ENCODE measurements at places on chromosomes 13 and 19.

- no peak for DNase-seq
These were observed 14.0 kb downstream of the GRAMD1A start for GRCh38 chr19:35013820-35014754.

GRCh38 chr19:35267353-35267817 is 1.4 kb upstream of the USF2 start:
- peak; percentile 62 for DNase-seq

DNA sequence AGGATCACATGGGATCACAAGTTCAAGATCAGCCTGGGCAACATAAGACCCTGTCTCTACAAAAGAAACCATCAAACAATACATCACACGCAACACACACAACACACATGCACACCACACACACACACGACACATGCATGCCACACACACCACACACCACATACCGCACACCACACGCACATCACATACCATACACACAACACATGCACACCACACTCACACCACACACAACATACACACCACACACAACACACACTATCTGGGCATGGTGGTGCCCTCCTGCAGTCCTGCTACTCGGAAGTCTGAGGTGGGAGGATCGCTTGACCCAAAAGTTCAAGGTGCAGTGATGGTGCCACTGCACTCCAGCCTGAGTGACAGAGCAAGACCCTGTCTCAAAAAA is 198.3 kb downstream of the USP12 start:
- DNase-seq, result no peak

- DNase-seq, result peak; percentile 14
These were observed at the start of gene CD70 for GRCh38 chr19:6590827-6591319. TSS of gene CD70 (minus strand) at chr19:6591150. CDS start at chr19:6591002, 148 bp downstream.

GRCh38 chr13:50403311-50403710 is 388.1 kb downstream of the KCNRG start:
- peak; percentile 38 for DNase-seq

DNA sequence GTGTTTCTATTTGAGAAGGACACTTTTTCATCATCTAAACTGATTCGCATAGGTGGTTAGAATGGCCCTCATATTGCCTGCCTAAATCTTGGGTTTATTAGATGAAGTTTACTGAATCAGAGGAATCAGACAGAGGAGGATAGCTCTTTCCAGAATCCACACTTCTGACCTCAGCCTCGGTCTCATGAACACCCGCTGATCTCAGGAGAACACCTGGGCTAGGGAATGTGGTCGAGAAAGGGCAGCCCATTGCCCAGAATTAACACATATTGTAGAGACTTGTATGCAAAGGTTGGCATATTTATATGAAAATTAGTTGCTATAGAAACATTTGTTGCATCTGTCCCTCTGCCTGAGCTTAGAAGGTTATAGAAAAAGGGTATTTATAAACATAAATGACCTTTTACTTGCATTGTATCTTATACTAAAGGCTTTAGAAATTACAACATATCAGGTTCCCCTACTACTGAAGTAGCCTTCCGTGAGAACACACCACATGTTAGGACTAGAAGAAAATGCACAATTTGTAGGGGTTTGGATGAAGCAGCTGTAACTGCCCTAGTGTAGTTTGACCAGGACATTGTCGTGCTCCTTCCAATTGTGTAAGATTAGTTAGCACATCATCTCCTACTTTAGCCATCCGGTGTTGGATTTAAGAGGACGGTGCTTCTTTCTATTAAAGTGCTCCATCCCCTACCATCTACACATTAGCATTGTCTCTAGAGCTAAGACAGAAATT is 103.8 kb downstream of the TNFRSF19 start:
- no peak for DNase-seq

- DNase-seq, result no peak
These were observed 194.6 kb downstream of the POSTN start for GRCh38 chr13:37403776-37404527.

- DNase-seq, result peak; percentile 22
These were observed 451.0 kb upstream of the SLC10A2 start for GRCh38 chr13:103517066-103517767.

- DNase-seq, result no peak
These were observed 968 bp downstream of the RAVER1 start for GRCh38 chr19:10332158-10332964.

DNA sequence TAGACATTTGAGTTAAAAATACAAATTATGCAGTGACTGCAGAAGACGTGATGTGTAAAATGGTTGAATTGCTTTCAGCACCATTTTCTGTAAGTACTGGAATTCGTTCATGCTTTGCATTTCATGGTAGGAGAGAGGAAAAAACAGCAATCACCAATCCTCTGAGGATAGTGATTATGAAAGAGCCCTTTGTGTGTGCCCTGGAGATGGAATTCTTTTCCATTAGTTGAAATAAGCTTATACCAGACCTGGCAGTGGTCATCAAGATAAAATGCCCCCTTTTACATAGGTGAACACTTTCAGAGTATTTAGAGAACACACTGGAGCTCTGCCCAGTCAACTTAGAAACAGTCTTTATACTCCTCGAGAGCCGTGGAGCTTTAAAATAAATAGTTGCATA is 1.7 kb downstream of the CNMD start:
- peak; percentile 63 for DNase-seq

GRCh38 chr13:100096526-100096925 is 7.6 kb downstream of the PCCA start:
- DNase-seq, result no peak

DNA sequence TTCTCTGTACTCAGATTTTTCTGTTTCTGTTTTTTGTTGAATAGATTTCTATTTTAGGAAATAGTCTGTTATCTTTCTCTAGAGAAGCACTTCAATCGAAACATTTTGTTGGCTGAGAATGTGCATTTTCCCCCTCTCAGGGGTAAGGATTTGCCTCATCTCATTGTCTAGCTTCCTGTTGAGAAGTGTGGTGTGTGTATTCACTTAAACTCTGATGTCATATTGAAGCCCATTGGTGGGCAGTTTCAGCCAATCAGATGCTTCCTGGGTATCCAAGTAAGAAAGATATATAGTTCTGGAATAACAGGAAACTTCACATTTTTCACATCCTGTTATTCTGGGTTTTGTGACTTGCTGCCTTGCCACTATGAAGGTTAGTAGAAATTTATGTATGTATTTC is 87.6 kb downstream of the ARHGEF7 start:
- no peak for DNase-seq

- no peak for DNase-seq
These were observed 26.3 kb downstream of the TGDS start for GRCh38 chr13:94569615-94570014.

- no peak for DNase-seq
These were observed 106.7 kb downstream of the OLFM4 start for GRCh38 chr13:53135301-53135700.

DNA sequence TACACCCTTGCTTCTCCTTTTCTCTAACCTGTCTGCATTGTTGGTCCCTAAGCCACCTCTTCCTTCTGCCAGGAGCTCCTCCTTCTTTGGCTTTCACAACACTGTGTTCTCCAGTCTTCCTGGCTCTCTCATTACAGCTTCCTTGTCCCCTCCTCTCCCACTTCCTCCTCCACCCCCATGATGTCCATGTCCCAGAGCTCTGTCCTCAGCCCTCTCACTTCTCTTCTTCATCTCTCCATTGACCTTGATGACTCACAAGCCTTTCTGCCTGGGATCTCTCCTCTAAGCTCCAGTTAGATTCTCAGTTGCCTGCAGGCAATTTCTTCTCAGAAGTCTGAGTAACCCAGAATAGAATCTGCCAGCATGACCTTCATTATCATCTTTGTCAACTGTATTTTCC is 100.3 kb upstream of the WASF3 start:
- no peak for DNase-seq

DNA sequence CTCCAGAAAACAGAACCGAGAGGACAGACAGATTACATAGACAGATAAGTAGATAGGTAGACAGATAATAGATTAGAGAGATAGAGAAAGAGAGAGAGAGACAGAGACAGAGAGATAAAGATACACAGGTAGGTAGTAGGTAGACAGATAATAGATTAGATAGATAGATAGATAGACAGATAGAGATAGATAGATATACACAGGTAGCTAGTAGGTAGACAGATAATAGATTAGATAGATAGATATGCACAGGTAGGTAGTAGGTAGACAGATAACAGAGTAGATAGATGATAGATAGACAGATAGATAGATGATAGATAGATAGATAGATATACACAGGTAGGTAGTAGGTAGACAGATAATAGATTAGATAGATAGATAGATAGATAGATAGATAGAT is 10.1 kb downstream of the FFAR2 start:
- DNase-seq, result no peak

DNA sequence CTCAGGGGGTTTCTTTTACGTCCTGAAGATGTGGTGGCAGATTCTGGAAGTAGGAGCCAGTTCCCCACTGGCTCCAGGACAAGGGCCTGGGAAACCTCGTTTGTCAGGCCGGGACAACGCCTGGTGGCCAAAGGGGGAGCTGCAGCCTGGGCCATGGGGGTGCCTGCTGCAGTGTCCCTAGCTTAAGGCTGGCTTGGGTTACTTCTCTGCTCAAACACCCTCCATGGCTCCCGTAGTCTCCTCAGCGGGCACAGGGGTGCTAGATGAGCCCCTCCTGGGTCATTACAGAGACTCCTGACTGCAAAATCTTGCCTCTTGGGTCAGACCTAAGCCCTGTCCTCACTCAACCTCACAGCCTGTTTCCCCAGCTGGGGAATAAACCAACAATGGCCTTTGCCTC is 14.7 kb downstream of the CILP2 start:
- no peak for DNase-seq

- no peak for DNase-seq
These were observed 62.2 kb upstream of the MYCBP2 start for GRCh38 chr13:77388944-77389624.

- no peak for DNase-seq
These were observed 154.1 kb downstream of the ATP8A2 start for GRCh38 chr13:25525884-25526283.

DNA sequence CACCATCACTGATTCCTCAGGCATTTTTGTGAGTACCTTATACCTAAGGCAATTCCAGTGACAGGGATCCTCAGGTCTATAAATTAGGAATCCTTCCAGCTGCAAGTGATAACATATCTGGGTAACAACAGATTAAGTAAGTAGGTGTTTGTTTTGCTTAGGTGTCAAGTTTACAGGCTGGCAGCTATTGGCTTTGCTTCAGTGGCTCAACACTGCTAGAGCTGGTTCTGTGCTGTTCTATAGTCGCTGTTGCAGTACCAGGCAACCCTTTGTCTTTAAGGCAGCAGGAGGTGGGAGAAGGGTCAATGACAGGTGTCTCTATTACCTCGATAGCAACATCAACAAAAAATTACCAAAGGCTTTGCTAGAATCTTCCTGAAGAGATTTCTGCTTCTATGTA is 27.0 kb downstream of the SLC10A2 start:
- no peak for DNase-seq

DNA sequence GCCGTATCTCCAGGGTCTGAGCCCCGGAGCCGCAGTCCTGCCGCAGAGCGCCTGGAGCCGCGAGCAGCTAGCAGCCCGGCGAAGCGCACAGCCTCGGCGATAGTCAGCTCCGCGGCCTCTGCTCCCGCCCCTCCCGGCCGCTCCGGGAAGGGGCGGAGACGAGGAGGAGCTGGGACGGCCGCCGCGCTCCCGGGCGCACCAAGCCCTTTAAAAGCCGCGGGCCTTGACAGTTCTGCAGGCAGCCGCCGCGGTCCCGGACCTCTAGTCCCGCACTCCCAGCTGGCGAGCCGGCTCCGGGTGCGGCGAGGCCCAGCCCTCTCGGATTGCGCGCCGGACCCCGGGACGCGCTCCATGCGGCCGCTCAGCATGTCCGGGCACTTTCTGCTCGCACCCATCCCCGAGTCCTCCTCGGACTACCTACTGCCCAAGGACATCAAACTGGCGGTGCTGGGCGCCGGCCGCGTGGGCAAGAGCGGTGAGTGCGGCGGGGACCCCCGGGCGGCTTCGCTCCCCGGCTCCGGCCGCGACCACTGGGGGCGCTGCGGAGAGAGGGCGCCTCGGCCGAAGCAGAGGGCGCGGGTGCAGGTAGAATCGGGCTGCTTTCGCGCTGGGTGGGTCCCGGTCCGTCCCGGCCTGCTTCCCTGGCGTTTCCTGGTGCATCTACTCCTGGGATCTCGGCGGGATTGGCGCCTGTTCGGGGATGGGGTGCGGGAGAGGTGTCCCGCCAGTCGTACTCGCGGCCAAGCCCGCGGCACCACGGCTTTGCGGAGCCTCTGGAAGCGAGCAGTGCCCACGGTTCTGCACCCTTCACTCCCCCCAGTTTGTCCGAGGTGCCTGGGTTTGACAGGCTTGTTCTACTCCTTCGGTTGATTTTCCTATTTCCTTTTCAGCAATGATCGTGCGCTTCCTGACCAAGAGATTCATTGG is at the start of gene RASL11A:
RASL11A (plus strand) TSS at position 237 of the 927 bp plus-strand sequence; CDS start at position 352, 115 bp downstream.
- peak; percentile 36 for DNase-seq

GRCh38 chr13:105474983-105475610 is 1060.4 kb downstream of the EFNB2 start:
- DNase-seq, result no peak

GRCh38 chr19:42202290-42202880 is 15.1 kb downstream of the DEDD2 start:
- DNase-seq, result no peak

Measured in DMS79 treated with DMSO at 0.1 percent for 48 hours (cell line).